ENCODE measurements at places on chromosomes 7 and 10.
A peak's percentile ranks its signal among the peaks of the same experiment; 100 is the strongest.

GRCh38 chr7:1670894-1671593 is 967 bp downstream of the ELFN1 start:
- DNase-seq = peak; percentile 43

- DNase-seq = no peak
Observed at GRCh38 chr7:138835087-138835486, 37.1 kb upstream of the ATP6V0A4 start.

GRCh38 chr7:5332579-5332978 is 49.8 kb downstream of the SLC29A4 start:
- no peak for DNase-seq

- no peak for DNase-seq
Observed at GRCh38 chr10:23342213-23342884, 2.2 kb downstream of the C10orf67 start.

GRCh38 chr10:11260170-11260569 is 242.5 kb downstream of the CELF2 start:
- DNase-seq = no peak

- DNase-seq = no peak
Observed at GRCh38 chr7:27168265-27168947, 3.1 kb upstream of the HOXA9 start.

GRCh38 chr10:18005445-18005780 is 53.7 kb downstream of the SLC39A12 start:
- no peak for DNase-seq

- no peak for DNase-seq
Observed at GRCh38 chr10:118607768-118608354, 12.4 kb upstream of the PRLHR start.

- no peak for DNase-seq
Observed at GRCh38 chr10:57786850-57787750, 480.6 kb downstream of the IPMK start.

- DNase-seq = no peak
Observed at GRCh38 chr10:94630017-94630688, 53.4 kb upstream of the CYP2C18 start.

GRCh38 chr10:64636461-64636860 is 1115.3 kb downstream of the REEP3 start:
- DNase-seq = no peak

DNA sequence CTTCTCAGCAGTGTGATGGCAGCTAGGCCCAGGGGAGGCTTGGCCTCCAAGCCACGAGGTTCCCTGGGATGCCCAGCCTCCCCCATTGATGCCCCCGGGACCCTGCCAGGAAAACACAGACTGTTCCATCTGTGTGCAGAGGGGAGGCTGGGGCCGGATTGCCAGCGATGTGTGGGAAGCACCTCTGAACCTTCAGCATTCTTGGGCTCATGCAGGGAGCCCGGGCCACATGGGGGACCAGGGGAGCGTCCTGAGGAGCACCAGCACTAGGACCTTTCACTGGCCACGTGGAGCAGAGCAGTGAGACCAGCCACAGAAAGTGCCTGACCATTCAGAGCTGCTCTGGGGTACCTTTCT is 2.6 kb downstream of the IMPDH1 start:
- no peak for DNase-seq

- DNase-seq = no peak
Observed at GRCh38 chr10:99654390-99655175, 4.7 kb upstream of the ENTPD7 start.

DNA sequence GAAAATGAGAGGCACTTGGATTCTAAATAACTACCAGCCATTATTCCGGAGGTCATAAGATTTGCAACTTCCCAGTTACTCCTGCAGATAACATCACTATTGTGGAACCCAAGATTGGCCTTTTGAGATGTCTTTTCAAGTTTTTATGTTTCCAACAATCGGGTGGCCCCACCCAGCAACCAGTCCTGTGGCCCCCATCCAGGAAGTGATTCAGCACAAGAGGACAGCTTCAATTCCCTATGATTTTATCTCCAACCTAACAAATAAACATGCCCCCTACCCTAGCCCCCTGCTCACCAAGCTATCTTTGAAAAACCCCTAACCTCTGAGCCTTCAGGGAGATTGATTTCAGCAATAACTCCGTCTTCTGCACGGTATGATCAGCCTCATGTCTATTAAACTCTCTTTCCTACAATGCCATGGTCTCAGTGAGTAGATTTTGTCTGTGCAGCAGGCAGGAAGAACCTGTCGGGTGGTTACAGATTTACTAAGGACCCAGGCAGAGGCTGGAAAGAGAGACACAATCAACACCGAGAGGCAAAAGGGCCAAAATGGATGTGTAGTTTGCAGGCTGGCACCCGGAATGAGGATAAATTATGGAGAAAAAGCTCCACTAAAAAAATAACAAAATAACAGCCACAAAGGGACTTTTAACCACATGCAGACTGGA is 83.9 kb upstream of the UNC5B start:
- no peak for DNase-seq

- DNase-seq = no peak
Observed at GRCh38 chr7:142815134-142815533, 39.7 kb upstream of the EPHB6 start.

GRCh38 chr7:139998572-139998971 is 64.2 kb downstream of the PARP12 start:
- no peak for DNase-seq

- DNase-seq = no peak
Observed at GRCh38 chr7:150975536-150976319, 2.4 kb downstream of the KCNH2 start.

DNA sequence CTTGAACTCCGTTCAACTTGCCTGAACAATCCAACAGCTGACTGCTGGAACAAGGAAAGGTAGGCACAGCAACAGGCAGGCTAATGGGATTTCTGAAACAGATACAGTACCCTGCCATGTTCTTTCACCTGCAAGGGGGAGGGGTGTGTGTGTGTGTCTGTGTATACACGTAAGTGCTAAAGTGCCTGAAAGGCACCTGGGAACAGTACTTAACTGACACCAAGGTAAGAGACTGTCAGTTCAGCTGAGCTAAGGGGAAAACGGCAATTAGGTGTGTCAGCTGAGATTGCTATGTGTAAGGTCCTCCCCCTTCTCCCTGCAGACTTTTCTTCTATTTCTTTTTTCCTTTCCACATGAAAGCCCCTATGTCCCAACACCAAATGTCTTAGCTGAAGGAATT is 27.0 kb downstream of the NAMPT start:
- no peak for DNase-seq
